ENCODE measurements at places on chromosomes 4 and X.

DNA sequence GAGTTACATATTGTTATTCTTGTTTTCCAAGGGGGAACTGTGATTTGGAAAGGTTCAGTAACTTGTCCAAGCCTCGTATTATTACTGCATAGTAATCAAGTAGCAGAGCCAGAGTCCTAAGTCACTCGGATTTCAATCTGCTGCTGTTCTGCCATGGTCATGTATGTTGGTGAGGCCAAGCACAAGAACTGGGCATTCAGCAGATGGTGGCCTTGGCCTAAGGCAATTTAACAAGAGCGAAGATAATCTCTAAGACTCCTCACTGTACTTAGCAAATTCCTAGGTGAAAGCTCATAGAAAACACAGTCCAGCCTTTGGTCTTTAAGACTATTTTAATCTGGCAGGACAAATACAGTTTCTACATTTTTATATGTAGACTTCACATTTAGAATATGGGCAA is 64.8 kb downstream of the NDST3 start:
- no peak for DNase-seq

- DNase-seq = no peak
Measured at GRCh38 chrX:54891573-54891972, 29.1 kb upstream of the TRO start.

- DNase-seq = no peak
Measured at GRCh38 chr4:113869743-113870375, 108.3 kb upstream of the CAMK2D start.

GRCh38 chrX:42541554-42541953 is 236.4 kb downstream of the PPP1R2C start:
- no peak for DNase-seq

DNA sequence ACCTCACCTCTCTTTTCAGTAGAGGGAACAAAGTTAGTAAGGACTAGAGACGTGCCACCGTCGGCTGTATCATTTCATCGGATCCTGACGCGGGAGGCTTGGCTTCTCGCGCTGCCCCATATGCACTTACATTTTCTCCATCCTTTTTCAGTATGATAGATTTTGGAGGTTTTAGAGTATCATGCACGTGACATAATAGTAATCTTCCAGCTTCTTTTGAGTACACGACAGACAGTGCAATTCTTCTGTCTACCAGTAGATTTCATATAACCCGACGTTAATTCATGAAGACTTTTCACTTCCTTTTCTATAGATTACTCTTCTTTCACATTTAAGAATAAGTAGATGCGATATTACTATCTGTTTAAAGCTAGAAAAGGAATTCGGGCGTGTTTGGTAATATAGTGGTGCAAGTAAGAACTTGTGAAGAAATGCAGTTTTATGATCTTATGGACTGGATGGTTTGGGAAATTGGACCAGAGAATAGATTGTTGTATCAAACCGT is 1.0 kb downstream of the CDS1 start:
- no peak for DNase-seq

GRCh38 chr4:177371461-177371860 is 61.8 kb downstream of the NEIL3 start:
- DNase-seq = no peak

DNA sequence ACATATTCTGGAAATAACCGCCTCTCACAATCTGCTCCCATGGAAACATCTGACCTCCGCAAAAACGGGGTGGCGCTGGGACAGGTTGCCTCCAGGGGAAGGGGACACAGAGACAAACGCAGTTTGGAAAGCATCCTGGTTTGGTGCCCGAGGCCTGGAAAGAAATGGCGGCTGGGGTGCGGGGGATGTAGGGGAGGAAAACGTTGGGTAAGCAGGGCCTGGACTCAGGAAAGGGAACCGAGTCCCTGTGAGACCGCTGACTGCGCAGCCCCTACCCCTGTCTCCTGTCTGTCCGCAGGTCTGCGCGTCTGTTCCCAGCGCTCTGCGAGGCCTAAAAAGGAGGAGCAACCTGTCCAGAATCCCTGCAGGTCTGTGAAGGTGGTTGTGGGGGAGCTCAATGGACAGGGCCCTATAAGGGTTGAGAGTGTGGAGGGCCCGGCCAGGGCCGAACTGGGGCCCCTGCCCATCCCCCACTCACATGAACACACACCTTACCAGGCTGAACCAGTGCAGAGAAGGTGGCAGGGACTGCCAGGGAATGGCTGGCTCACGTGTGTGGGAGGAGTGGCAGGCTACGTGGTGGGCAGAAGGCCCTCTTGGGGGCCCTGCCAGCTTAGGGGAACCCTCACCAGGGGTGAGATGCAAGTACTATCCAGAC is 672 bp downstream of the TCEAL3 start:
- no peak for DNase-seq

- DNase-seq = no peak
Measured at GRCh38 chr4:8162625-8163024, 4.0 kb upstream of the ABLIM2 start.

DNA sequence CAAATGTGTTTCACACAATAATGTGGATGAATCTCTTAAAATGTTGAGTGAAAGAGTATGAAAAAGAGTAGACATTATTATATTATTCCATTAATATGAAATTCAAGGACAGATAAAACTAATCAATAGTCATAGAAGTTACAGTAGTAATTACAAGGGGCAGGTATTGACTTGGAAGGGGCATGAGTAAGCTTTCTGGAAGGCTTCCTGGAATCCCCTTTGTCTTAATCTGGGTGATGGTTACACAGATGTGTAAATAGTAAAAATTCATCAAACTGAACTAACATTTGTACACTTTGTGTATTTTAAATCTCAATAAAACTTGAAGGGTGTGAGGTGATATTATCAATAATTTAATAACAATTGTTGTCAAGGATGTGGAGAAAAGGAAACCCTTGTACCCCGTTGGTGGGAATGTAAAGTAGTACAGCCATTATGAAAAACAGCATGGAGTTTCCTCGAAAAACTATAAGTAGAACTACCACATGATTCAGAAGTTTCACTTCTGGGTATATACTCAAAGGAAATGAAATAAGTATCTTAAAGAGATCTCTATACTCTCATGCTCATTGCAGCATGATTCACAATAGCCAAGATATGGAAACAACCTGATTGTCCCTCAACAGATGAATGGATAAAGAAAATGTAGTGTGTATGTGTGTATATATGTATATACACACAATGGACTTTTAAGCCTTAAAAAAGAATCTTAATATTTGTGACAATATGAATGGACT is 96.9 kb upstream of the MID1IP1 start:
- no peak for DNase-seq

GRCh38 chrX:12113321-12113720 is 25.0 kb upstream of the FRMPD4 start:
- DNase-seq = no peak

- no peak for DNase-seq
Measured at GRCh38 chrX:120514236-120514635, 45.1 kb upstream of the LAMP2 start.

DNA sequence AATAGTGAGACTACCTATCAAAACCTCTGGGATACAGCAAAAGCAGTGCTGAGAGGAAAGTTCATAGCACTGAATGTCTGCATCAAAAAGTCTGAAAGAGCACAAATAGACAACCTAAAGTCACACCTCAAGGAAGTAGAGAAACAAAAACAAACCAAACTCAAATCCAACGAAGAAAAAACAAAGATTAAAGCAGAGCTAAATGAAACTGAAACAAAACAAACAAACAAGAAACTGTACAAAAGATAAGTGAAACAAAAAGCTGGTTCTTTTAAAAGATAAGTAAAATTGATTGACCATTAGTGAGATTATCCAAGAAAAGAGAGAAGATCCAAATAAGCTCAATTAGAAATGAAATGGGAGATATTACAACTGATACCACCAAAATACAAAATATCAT is 378.3 kb upstream of the NDST4 start:
- DNase-seq = no peak

DNA sequence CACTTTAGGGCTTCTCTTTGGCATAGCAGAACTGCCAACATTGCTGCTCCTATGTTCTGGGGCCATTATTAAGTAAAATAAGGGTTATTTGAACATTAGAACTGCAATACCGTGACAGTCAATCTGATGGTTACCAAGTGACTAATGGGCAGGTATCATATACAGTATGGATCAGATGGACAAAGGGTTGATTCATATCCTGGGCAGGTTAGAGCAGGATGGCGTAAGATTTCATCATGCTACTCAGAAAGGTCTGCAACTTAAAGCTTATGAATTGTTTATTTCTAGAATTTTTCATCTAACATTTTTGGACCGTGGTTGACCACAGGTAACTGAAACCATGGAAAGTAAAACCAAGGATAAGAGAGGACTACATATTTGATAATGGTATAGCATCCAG is 40.9 kb downstream of the BRCC3 start:
- no peak for DNase-seq

DNA sequence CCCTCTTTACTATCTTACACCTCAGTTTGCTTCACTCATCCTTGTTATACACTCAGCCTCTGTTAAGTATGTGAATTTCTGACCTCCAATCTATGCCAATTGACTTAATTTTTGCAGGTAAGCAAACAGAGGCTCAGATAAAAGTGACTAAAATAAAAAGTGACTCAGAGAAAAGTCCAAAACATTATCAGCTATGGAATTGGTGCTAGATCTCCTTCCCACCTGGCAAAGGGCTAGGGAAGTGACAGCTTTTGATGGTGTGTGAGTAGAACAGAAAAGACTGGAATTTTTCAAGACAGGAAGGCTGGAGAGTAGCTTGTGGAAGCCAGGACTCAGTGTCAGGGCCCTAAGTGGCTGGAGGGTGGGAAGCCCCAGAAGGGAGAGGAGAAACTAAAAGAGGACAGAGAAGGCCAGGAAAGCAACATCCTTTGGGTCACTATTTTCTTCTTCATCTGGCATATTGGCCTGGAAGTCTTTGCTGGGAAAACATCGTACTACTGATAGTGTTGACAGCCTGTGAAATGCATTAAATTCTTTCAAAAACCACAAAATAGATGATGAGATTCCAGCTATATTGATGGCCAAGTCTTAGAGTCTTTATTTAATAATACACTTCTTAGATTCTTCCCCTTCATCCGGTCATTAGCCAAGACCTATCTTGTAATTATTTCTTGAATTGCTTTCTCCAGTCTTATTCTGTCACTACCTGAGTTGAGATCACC is 392.8 kb downstream of the RAPGEF2 start:
- no peak for DNase-seq

GRCh38 chr4:170758988-170759387 is 669.2 kb upstream of the AADAT start:
- DNase-seq = no peak

- no peak for DNase-seq
Measured at GRCh38 chr4:73844806-73845205, 8.3 kb upstream of the PF4V1 start.

DNA sequence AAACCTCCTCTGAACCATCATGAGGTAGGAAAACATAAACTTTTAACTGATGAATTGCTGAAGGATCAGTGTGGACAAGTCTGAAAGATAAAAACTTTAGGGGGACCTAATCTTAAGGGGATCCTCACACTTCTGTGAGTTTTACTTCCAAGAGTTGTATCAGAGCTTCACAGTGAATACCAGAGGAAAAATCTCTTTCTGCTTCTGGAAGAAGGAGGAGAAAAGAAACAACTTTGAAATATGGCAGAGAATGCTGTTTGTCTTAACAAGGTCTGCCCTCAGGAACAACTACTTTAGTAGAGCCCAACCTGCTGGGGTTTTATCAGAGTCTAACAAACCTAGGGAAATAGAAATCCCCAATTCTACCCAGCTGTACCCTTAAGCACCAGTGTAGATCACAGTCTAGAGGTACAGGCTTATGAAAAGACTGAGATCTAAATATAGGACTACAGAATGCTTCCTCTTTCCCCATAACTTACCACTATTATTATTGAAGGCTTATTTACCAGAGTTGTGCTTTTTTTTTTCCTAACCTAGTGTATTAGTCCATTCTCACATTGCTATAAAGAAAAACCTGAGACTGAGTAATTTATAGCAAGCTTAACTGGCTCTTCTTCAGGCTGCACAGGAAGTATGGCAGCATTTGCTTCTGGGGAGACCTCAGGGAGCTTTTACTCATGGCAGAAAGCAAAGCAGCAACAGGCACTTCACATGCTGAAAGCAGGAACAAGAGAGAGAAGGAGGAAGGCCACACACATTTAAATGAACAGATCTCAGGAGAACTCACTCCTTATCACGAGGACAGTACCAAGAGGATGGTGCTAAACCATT is 167.9 kb downstream of the CAMK2D start:
- DNase-seq = no peak

DNA sequence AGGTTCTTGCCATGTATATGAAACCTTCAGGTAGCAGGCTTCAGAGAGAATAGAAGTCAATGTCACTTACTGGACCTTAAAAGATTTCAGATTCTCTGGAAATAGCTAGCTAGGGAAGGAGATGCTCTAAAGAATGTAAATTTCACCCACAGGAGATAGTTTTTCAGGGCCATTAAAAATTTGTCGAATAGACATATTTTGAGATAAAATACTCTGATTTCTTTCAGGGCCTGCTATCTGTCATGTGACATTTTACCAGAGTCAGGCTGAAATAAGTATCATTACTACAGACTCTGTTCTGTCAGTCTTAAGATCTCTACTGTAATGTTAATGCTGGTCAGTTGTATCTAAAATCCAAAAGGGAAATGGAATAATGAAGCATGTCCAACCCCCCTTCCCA is 15.7 kb upstream of the IL15 start:
- DNase-seq = no peak

Data from hippocampal formation (tissue), 2 donors.